ENCODE measurements at places on chromosomes 6 and 20. TPM values are rescaled to one million over a fixed set of nuclear protein-coding genes. Genes with fewer than 3 reads are reported as not detected.

GRCh38 chr6:72861935-72862432 lies 240.1 kb downstream of the KCNQ5 start:
- peak overlapping the region; percentile 89 for H3K27ac ChIP-seq
- H3K4me1 ChIP-seq, result peaks cover 91% of the 10 kb centered on the region
- H3K36me3 ChIP-seq, result peaks cover 5% of the 10 kb centered on the region
- no peaks in the 10 kb centered on the region for H3K27me3 ChIP-seq

GRCh38 chr20:61953037-61954021 lies 112.4 kb downstream of the TAF4 start:
- H3K36me3 ChIP-seq, result no peaks in the 10 kb centered on the region
- peaks cover 10% of the 10 kb centered on the region for H3K27me3 ChIP-seq
- H3K4me1 ChIP-seq, result no peaks in the 10 kb centered on the region
- no peak overlapping the region for H3K4me3 ChIP-seq
- H3K27ac ChIP-seq, result no peak overlapping the region

The DEFB132 gene
- total RNA-seq, result not detected

DNA sequence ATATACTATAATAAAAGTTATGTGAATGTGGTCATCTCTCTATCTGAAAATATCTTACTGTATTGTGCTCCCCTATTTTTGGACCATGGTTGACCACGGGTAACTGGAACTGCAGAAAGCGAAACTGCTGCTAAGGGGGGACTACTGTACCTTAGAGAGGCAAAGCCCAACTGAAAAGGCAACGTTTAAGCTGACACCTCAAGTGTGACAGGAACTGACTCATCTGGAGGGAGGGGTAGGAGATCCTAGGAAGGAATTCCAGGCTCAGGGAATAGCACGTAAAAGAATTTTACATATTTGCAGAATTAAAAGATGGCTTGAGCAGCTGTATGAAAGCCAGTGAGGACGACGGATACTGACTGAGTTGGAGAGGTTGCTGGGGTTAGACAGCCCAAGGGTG lies 34.8 kb downstream of the ELOVL2 start:
- peaks cover 24% of the 10 kb centered on the region for H3K4me1 ChIP-seq
- no peaks in the 10 kb centered on the region for H3K36me3 ChIP-seq
- DNase-seq, result no peak
- H3K27ac ChIP-seq, result no peak overlapping the region
- H3K27me3 ChIP-seq, result peaks cover 4% of the 10 kb centered on the region

The ULBP2 gene
- total RNA-seq, result 15.8 TPM

- peaks cover 35% of the 10 kb centered on the region for H3K4me1 ChIP-seq
- H3K27me3 ChIP-seq, result no peaks in the 10 kb centered on the region
- no peak overlapping the region for H3K4me3 ChIP-seq
Measured at GRCh38 chr20:829551-829950, 4.0 kb upstream of the FAM110A start.

DNA sequence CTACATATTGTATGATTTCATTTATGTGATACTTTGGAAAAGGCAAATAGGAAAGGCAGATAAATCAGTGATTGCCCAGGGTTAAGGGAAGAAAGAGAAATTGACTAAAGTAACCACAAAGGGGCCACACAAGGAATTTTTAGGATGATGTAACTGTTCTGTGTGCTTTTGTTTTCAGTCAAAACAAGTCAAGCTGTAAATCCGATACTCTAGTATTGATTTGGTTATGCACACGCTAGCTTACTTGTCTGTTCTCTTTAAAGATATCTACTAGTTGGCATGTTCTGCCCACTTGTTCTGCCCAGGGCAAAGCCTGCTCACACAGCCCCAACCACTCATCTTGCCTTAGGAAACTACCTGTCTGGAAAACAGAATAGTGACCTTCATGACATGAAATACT lies 6.4 kb downstream of the FBXL4 start:
- no peak overlapping the region for H3K27ac ChIP-seq
- peaks cover 32% of the 10 kb centered on the region for H3K36me3 ChIP-seq
- H3K27me3 ChIP-seq, result no peaks in the 10 kb centered on the region
- DNase-seq, result no peak
- peaks cover 20% of the 10 kb centered on the region for H3K4me1 ChIP-seq

GRCh38 chr6:46378882-46379416 lies 112.3 kb downstream of the RCAN2 start:
- no peak overlapping the region for H3K4me3 ChIP-seq
- no peaks in the 10 kb centered on the region for H3K36me3 ChIP-seq
- H3K27me3 ChIP-seq, result peaks cover 1% of the 10 kb centered on the region
- no peak for DNase-seq
- H3K27ac ChIP-seq, result no peak overlapping the region
- H3K4me1 ChIP-seq, result no peaks in the 10 kb centered on the region

- H3K4me1 ChIP-seq, result no peaks in the 10 kb centered on the region
- DNase-seq, result no peak
- H3K27ac ChIP-seq, result no peak overlapping the region
- H3K36me3 ChIP-seq, result peaks cover 7% of the 10 kb centered on the region
- H3K27me3 ChIP-seq, result peaks cover 9% of the 10 kb centered on the region
- H3K4me3 ChIP-seq, result no peak overlapping the region
Measured at GRCh38 chr20:43415661-43416430, 41.9 kb upstream of the SRSF6 start.

GRCh38 chr6:38131527-38131965 lies 312.0 kb downstream of the ZFAND3 start:
- H3K4me1 ChIP-seq, result peaks cover 65% of the 10 kb centered on the region
- H3K36me3 ChIP-seq, result peaks cover 32% of the 10 kb centered on the region
- H3K27me3 ChIP-seq, result peaks cover 3% of the 10 kb centered on the region
- H3K27ac ChIP-seq, result peak overlapping the region; percentile 72

DNA sequence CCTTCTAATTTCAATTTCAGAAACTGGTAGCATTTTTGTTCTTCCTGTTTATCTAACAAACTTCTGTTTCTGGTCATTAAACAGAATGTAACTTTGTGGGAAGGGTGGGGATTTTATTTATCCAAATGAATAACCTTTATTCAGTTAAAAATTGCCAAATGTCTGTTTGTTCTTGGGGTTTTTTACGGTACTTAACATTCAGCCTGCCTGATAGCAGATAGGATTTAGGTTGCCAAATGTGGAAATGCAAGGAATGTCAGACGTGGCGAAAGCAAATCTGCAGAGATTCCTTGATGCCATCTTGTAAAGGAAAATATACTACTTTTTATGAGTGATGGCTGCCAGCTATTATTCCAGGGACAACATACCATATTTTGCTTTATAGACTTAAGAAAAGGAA lies 95.7 kb downstream of the LYRM2 start:
- H3K27ac ChIP-seq, result no peak overlapping the region
- H3K27me3 ChIP-seq, result peaks cover 18% of the 10 kb centered on the region
- no peak for DNase-seq
- no peaks in the 10 kb centered on the region for H3K4me1 ChIP-seq
- H3K36me3 ChIP-seq, result no peaks in the 10 kb centered on the region

GRCh38 chr6:1700278-1700967 lies 90.7 kb downstream of the FOXC1 start:
- no peak overlapping the region for H3K4me3 ChIP-seq
- peak overlapping the region; percentile 93 for H3K27ac ChIP-seq
- no peaks in the 10 kb centered on the region for H3K36me3 ChIP-seq
- no peak for DNase-seq
- H3K27me3 ChIP-seq, result peaks cover 2% of the 10 kb centered on the region

Measured in HFFc6 (cell line).